ENCODE measurements at places on chromosomes 7 and 10. TPM values are rescaled to one million over a fixed set of nuclear protein-coding genes. Genes with fewer than 3 reads are reported as not detected.

The GRM3 gene
- total RNA-seq, result not detected

GRCh38 chr10:55750458-55750857 lies 610.6 kb downstream of the ZWINT start:
- no peak for DNase-seq

DNA sequence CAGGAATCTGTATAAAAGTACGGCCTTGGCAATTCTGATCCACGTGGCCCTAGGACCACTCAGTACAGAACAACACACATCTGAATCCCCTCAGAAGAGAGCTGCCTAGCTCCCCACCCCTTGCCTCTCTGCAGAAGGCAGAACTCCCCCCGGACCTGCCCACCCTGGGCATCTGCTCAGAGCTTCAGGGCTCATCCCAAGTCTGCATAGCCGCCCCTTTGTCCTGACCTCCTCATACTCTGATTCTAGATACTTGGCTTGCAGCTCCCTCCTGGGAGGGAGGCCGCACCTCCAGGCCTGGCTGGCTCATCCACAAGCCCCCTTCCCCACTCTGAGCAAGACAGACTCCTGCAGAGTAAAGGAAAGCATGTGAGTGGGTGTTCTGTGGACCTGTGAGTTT lies 49.6 kb downstream of the GRID1 start:
- DNase-seq, result no peak

The FFAR4 gene
- not detected for total RNA-seq

The HMX3 gene
- not detected for total RNA-seq

The TBX20 gene
- not detected for total RNA-seq

The GPR15LG gene
- not detected for total RNA-seq

The ZNF503 gene
- 0.26 TPM for total RNA-seq

The BAIAP2L1 gene
- 0.89 TPM for total RNA-seq

The GATA3 gene
- 44.9 TPM for total RNA-seq

- DNase-seq, result no peak
Observed at GRCh38 chr7:104629408-104629807, 301.0 kb downstream of the LHFPL3 start.

The PRDX3 gene
- total RNA-seq, result 136 TPM

The NEUROD6 gene
- total RNA-seq, result not detected

The HYAL4 gene
- total RNA-seq, result not detected

DNA sequence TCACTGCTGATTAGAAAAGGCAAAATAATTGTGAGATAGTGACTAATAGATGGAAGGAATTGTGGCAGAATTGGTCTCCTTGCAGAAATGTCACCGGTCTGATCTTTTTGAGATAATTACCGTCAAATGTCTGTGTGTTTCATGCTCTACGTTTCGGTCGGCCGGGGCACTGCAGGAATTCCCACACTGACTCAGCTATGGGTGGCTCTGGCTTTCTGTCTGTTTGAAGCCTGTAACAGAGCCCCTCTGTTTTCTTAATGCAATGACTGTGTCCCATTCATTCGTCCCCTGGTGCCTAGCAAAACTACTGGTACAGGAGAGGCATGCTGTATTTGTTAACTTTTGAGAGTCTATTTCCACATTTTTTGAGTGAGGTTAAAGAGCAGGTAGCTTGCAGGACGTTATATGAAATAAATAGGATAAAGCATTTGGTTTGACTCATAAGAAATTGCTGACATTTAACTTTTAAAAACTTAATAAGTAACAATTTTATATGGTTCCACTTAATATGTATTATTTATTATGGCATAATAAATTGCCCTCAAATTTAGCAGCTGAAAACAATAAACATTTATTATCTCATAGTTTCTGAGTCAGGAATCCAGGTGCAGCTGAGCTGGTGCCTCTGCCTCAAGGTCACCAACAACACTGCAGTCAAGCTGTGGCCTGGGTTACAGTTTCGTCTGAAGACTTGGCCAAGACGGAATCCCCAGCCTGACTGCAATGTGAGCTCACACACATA lies 53.3 kb upstream of the CTBP2 start:
- DNase-seq, result no peak

DNA sequence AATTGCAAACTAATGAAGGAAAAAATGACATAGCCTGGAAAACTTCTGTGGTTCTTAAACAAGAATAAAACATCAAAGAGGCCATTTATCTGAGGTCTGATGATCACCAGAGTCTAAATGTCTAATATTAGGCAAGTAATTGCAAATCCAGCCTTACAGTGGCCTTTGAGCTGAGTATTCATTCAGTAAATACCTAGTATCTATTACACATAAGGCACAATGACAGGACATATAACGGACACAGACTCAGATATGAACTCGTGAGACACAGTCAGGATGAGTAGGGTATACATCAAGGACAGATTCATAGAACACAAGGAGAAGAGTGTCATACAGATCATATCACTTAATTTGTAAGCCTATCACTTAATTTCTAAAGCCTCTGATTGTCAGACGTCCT lies 16.8 kb downstream of the GPAM start:
- no peak for DNase-seq

- DNase-seq, result no peak
Observed at GRCh38 chr7:21107101-21107500, 320.4 kb upstream of the SP8 start.

DNA sequence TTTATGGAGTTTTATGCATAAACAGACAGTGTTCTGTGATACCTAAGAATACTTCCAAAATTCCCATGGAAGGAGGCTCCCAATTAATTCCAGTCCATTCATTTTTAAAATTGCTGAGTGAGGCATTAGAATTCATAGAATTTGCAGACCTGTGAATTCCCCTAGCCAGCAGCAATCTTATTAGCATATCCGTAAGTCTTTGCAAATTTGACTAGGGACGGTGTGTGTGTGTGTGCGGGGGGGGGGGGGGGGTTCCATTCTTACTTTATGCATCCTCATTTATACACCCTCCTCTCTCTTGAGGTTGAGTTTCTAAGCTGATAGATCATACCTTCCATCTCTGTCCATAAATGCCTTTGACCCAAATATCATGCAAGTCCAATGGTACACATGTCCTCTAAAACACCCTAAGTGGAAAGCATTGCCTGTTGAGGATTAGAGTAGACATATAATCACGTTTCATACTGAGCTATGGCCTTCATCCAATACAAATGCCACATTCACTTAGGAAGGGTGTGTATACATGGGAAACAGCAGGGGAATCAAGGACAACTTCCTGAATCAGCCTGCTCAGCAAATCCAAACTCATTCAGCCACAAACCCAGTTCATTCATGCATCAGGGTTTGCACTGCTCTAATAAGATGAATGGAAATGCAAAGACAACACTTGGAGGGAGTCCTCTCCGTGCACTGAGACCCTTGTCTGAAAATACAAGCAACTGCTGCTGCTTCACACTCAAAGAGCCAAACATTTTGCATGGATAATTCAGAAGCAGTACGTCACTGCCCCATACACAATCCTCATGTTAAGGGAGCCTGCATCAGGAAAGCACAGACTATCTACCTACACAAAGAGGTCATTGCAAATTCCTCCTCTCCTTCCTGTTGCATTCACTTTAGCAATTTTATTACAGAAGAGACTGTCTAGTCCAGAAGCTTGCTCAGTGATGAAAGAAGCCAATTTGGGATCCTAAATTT lies 350.8 kb downstream of the KCNMA1 start:
- no peak for DNase-seq

DNA sequence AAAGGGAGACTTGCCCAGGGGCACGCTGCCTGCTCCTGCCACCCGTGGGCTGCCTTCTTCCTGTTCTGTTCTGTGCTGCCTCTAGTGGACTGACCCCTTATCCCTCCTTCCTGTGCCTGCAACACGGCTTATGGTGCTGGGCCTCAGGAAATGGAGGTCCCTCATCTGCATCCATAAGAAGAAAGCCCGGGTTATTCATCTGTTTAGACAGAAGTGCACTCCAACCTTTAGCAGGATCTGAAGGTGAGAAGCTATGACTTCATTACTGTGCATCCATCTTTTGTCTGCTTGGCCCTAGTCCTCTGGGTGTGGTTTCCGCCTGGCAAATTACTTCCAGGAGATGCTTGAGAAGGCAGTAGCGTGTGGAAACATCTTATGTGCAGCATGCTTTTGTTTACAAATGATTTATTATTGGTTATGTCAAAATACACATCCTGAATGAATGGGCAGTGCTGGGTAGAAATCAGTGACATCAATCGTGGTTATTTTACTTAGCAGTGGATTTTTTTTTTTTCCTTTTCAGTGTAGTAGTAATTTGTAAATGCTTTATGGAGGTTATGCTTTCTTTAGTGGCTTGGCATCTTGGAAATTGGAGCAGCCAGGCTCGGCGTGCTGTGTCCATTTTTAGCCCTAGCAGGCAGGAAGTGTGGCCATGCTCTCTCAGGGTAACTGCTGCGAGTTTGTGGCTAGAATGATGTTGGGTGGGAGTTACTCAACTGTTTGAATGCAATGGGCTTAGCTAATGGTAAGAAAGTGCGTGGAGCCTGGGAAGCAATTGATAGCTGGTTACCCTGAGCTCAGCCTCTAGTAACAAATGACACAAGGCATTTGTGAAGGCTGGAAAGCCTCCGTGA lies 12.7 kb downstream of the PTPRE start:
- DNase-seq, result no peak

The FEZF1 gene
- not detected for total RNA-seq

The SPDYE6 gene
- total RNA-seq, result not detected

- no peak for DNase-seq
Observed at GRCh38 chr7:79452032-79452494, 1.4 kb downstream of the MAGI2 start.

The RELN gene
- total RNA-seq, result not detected

DNA sequence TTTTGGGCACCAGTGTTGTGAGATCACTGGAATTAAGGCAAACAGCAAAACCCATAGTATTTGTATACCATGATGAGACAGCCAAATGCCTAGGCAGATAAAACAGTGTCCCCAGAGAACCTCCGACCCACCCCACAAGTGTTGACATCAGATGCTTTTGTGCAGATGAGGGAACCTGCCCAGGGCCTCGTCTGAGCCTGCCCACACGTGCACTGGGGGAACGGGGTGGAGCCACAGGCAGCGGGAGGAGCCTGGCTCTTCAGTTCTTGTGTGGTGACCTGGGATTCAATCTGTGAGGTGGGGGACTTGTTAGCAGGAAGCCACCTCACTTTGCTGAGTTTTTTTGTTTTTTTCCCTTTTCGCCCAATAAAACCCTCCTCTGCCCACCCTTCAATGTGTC lies 33.4 kb upstream of the OPTN start:
- no peak for DNase-seq

The CD36 gene
- not detected for total RNA-seq

GRCh38 chr7:93258661-93259060 lies 26.5 kb downstream of the VPS50 start:
- DNase-seq, result no peak

The BTRC gene
- total RNA-seq, result 11.2 TPM

The HECW1 gene
- total RNA-seq, result not detected

The BRAT1 gene
- total RNA-seq, result 40.7 TPM

- DNase-seq, result no peak
Observed at GRCh38 chr10:131451407-131452015, 140.0 kb upstream of the TCERG1L start.

DNA sequence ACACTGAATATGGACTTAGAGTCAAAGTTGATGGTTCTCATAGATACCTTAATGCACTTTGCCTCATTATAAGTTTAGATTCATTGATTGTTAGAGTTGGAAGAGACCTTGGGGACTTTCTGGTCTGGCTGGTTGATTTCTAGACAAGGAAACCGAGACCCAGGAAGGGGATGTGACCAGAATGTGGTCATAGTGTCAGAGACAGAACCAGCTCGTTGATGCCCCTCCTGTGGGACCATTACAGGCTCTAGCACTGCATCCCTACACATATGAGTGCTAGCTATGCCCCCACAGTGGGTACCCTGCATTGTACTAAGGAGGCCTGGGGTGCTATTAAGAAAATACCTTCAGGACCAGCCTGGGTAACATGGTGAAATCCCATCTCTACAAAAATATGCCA lies 306.6 kb downstream of the CAMK1D start:
- no peak for DNase-seq

GRCh38 chr10:1754506-1755153 lies 17.3 kb upstream of the ADARB2 start:
- no peak for DNase-seq

- no peak for DNase-seq
Observed at GRCh38 chr7:117114272-117114671, 161.0 kb downstream of the ST7 start.

- DNase-seq, result no peak
Observed at GRCh38 chr7:38773430-38773829, 135.6 kb downstream of the VPS41 start.

The TMEM168 gene
- total RNA-seq, result 13.3 TPM

DNA sequence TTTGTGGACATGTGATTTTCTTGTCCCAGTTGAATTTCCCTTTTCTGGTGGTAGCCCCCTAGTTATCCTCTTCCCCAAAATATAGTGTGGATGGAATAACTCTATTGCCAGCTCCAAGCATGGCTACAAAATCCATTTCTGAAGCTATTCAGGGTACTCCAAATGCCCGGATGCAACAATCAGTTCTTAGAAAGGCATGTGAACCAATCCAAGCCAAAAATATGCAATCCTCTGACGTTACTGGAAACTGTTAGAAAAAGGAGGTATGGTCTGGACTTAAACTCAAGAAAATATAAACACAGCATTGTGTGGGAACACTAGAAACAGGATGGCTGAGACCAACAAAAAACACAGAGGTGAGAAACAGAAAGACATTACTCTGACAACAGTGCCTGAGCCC lies 347.0 kb downstream of the GPAM start:
- no peak for DNase-seq

The RNF32 gene
- total RNA-seq, result 2.2 TPM

DNA sequence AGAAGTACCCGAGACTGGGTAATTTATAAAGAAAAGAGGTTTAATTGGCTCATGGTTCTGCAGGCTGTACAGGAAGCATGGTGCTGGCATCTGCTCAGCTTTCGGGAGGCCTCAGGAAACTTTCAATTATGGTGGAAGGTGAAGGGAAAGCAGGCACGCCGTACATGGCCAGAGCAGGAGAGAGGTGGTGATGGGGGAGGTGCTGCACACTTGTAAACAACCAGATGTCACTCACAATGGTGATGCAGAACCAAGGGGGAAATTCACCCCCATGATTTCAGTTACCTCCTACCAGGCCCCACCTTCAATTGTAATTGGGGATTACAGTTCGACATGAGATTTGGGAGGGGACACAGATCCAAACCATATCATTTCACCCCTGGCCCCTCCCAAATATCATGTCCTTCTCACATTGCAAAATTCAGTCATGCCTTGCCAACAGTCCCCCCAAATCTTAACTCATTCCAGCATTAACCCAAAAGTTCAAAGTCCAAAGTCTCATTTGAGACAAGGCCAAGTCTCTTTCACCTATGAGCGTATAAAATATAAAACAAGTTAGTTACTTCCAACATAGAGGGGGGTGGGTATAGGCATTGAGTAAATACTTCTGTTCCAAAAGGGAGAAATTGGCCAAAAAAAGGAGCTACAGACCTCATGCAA lies 50.0 kb downstream of the RSBN1L start:
- no peak for DNase-seq

DNA sequence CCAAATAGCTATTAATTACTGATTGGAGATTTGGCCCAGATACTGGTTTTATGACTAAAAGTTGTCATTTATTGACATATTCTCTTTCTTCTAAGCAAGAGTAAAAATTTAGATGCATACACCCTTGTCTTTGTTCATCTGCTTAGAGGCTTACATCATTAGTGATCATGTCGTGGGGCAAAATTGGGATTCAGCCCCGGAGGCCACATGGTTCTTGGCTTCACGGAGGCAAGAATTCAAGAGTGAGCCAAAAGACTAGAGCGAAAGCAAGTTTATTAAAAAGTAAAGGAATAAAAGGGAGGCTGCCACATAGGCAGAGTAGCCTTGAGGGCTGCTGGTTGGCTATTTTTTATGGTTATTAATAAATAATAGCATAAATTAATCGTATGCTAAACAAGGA lies 41.1 kb downstream of the MINPP1 start:
- DNase-seq, result no peak

The HEPACAM2 gene
- total RNA-seq, result not detected

GRCh38 chr10:114715171-114715670 lies 57.1 kb upstream of the ABLIM1 start:
- no peak for DNase-seq
